ENCODE measurements at places on chromosomes 13 and 19.
A peak's percentile ranks its signal among the peaks of the same experiment; 100 is the strongest.

DNA sequence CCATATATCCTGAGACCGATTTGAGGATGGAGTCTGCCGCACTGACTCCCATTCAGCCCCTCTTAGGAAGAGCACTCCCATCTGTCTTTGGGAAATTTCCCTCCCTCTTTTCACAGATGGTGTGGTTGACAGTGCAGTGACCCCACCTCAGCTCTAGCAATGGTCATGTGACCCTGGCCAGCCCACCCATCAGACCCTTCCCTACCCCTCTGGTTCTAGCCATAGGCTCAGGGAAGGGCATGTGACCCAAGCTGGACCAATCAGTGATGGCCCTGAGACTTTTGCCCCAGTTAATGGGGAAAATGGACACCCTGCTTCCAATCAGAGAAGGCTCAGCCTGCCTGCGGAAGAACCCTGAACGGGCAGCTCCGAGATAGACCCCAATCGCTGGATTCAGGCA lies 26.3 kb downstream of the IL12RB1 start:
- no peak for DNase-seq

- DNase-seq = peak; percentile 96
Measured at GRCh38 chr19:6737873-6738786, 750 bp upstream of the GPR108 start.

DNA sequence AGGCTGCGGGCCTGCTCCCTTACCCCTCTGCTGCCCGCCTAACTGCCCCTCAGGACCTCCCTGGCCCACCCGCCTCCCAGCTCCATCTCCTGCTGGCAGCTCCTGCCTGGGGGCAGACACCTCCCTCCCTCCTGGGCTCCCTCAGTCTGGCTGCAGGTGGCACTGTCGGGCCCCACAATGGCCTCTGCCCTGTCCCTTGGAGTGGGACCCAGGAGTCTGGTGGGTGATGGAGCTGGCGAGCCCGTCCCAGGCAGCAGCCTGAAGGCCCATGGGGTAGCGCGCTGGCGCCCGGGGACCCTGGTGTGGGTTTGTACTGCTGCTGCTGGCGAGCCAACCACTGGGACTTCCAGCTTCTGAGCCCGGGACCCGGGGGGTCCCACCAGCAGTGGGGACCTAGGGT lies 83.6 kb downstream of the KDM4B start:
- DNase-seq = no peak

- no peak for DNase-seq
Measured at GRCh38 chr19:19579533-19580361, 38.7 kb downstream of the PBX4 start.

GRCh38 chr19:46634045-46634655 lies 1.9 kb downstream of the GNG8 start:
- peak; percentile 94 for DNase-seq

GRCh38 chr19:13691569-13692435 lies 72.5 kb upstream of the MRI1 start:
- DNase-seq = no peak

- DNase-seq = no peak
Measured at GRCh38 chr13:77497350-77497749, 38.2 kb upstream of the SCEL start.

DNA sequence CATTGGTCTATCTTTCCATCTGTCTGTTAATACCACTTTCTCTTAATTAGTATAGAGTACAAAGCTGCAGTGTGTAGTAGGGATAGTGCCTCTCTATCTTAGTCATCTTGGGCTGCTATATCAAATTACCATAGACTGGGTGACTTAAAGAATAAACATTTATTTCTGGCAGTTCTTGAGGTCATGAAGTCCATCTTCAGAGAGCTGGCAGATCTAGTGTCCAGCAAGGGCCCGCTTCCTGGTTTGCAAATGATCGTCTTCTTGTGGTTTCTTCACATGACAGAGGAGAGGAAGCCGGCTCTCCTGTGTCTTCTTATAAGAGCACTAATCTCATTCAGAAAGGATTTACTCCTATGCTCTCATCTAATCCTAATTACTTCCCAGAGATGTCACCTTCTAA lies 6.1 kb downstream of the ZNF700 start:
- no peak for DNase-seq

DNA sequence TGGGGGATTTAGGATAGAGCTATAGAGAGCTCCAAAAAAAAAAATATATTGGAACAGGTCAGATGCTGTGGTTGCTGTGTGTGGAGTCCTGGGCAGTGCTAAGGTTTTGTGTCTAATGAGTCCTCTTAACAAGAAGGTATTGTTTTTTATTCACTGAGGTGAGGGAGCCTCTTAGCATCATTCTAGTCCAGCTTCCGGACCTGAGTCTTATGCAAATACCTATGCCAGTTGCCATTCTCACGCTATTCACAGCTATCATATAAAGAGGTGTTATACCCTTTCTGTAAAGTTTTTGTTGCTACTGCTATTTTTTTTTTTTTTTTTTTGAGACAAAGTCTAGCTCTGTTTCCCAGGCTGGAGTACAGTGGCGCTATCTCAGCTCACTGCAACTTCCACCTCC lies 1.4 kb downstream of the NLRP2 start:
- DNase-seq = no peak

DNA sequence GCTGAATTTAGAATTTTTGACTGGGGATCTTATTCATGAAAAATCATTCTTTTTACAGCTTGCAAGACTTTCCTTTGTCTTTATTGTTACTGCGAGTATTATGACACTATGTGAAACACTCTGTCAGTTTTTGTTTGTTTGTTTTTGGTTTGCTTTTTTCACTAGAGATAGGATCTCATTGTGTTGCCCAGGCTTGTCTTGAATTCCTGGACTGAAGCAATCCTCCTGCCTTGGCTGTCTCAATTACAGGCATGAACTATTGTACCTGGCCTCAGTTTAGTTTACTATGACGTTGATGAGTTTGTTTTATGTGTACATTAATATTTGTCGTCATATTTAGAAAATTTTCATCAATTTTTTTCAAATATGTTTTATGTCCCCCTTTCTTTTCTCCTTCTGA lies 1030.0 kb upstream of the PRR20A start:
- DNase-seq = no peak

GRCh38 chr19:34254698-34255432 lies 511 bp downstream of the GARRE1 start:
- DNase-seq = no peak

DNA sequence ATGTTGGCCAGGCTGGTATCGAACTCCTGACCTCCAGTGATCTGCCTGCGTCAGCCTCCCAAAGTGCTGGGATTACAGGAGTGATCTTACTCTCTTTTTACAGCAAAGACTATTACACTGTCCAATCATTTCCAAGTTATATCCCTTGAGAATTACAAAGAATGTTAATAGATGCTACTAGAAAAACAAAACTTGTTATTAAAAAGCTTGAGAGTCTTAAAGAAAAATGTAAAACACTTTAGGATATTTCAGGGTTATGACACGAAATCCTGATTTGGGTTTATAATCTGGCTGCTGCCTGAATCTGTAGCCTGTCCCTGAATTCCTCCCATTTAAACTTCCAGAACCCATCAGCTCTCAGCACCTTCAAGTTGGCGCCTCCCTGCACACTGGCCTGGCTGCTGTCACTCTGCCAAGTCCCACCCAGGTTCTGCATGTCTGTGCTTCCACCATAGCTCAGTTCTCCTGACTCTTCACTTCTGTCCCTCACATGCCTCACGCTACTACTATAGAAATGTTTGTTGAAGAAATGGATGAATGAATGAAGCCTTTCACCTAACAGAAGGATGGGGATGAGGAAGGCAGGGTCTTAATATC lies 55.8 kb upstream of the RFXAP start:
- no peak for DNase-seq

DNA sequence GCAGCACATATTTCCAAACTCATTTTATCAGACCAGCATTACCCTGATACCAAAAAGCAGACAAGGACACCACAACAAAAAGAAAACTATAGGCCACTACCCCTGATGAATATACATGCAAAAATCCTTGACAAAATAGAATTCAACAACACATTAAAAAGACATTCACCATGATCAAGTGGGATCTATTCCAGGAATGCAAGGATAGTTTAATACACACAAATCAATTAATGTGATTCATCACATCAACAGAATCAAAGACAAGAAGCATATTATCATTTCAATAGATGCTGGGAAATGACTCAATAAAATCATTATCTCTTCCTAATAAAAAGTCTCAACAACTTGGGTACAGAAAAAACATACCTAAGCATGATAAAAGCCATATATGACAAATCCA lies 11.2 kb downstream of the ZNF347 start:
- DNase-seq = no peak

DNA sequence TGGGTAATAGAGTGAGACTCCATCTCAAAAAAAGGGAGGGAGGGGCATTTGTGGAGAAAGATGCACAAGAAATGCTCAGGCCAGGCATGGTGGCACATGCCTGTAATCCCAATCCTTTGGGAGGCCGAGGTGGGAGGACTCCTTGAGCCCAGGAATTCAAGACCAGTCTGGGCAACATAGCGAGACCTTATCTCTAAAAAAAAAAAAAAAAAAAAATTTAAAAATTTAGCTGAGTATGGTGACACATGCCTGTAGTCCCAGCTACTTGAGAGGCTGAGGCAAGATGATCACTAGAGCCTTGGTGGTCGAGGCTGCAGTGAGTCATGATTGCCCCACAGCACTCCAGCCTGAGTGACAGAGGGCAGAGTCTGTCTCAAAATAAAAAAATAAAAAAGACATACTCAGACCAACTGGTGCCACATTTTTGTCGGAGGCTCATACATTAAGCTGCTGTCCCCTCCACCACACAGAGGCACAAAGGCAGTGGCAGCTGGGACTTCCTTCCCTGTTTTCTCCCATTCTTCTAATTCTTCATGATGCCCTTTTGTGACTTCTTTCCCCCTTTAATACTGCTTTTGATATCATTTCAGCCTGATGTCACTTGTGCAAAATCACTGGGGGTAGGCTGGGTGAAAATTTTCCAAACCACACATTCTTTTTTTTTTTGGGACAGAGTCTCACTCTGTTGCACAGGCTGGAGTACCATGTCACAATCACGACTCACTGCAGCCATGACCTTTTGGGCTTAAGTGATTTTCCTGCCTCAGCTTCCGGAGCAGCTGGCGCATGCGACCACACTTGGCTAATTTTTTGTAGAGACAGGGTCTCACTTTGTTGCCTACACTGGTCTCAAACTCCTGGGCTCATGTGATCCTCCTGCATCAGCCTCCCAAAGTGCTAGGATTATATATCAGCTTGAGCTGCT lies 26.8 kb upstream of the CXCL17 start:
- no peak for DNase-seq

DNA sequence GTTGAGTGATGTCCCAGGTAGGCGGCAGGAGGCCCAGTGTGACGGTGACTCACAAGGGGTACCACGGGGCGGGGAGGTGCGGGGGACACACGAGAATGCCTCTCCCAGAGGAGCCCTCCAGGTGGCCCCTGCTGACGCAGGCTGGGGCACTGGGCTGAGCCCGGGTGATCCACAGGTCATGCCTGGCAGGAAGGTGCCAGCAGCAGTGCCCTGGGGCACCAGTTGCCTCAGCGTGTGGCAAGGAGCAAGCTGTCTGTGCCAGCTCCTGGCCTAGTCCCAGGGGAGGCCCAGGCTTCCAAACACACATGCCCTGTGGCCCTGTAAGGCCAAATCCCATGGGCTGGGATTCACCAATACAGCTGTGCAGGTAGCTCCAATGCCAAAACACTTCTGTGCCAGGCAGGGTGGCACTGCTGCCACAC lies 28.0 kb downstream of the AKT2 start:
- DNase-seq = no peak
